AG04449 (cell line): ENCODE measurements at places on chromosomes 5 and 9.

GRCh38 chr9:34985311-34985899 lies 4.1 kb upstream of the DNAJB5 start:
- no peak for DNase-seq

- DNase-seq = no peak
These were observed 87.7 kb downstream of the ANGPTL2 start for GRCh38 chr9:127034691-127035090.

- no peak for DNase-seq
These were observed 2.9 kb downstream of the HTR1A start for GRCh38 chr5:63959177-63959982.

DNA sequence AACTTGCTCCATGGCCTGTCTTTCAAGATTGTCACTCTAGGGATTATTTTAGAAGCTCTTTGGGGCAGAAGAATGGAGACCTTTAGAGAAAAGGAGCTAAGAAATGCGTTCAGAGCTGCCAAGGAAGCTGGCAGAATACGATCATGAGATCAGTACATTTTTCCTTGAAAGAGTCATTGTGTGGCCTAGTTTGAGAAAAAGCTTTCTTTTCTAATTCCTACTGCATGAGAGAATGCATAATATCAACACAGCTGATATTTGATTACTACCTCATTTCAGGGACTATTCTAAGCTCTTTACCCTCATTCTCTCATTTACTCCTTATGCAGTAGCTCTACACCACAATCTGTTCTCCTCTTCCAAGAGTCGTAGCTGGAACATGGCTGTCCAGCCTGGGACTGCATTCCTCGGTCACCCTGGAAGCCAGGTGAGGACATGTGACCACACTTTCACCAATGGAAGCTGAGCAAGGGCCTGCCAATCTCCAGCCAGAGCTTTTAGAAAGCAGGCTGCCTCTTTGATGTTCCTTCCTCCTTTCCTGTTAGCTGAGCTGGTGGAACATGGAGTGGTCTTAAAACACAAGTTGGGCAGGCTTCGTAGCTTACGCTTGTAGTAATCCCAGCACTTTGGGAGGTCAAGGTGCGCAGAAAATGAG lies 99.3 kb upstream of the LHFPL2 start:
- peak; percentile 76 for DNase-seq

GRCh38 chr5:165309446-165309845 lies 1804.0 kb downstream of the MAT2B start:
- DNase-seq = no peak

DNA sequence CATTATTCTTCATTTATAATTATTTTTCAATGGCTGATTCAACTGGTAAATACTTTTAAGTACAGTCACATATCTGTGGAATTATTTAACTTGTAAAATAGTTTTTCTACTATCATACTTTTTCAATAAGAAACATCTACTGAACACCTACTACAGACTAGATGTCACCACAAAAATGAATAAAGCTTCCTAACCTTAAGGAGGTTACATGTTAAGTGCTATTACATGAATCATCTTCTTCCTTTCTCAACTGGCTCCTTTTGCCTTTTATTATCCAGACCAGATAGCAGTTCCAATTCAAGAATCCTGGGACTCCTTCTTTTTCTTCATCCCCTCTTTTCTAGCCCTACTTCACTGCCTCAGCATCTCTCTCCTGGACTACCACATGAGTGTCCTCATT lies 4.7 kb downstream of the PGGT1B start:
- DNase-seq = no peak

- DNase-seq = no peak
These were observed 3.7 kb upstream of the FAM78A start for GRCh38 chr9:131279863-131280570.

DNA sequence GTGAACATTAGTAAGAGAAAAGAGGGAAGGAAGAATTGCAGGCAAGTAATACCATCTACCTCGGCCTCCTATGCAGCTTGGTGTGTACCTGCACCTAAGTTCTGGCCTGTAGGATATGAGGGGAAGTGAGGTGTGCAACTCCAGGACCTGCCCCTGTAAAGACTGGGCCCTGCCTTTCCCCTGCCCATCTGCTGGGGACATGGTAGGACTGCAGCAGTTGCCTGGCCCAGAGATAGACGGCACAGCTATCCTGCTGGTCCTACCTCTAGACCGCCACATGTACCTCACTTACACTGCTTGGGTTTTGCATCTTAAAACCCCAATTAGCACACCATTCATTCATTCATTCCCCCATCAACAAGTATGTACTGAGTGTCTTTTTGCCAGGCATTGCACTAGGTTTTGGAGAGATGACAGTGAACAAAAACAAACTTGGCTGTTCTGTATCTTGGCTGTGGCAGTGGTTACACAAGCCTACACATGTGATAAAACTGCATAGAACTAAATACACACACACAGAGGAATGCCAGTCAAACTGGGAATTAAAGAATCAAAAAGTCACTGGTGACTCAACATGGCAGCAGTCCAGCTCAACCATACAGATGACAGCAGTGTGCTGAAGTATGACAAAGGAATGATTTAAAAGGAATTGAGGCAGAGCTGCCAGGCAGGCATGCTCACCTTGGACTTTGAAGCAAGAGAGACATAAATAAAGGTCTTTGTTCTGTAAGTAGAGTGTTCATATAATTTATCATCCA lies 23.3 kb upstream of the MGAT1 start:
- DNase-seq = no peak

DNA sequence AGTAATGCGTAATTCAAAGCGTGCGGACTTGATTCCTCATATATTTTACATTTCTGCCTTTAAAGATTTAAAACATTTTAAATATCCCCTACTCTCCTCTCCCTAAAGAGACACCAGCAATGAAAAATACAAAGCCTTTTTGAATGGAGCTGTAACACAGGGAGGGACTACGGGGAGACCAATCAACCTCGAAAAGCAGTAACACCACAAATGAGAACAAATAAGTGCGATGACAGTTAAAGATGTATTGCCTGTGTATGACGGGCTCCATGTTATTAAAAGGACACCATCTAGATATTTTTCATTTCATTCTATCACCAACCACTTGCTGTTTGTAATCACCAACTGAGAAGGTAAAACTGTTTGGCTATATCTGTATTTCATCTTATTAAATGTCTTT lies 230.3 kb upstream of the TBCA start:
- DNase-seq = no peak

- no peak for DNase-seq
These were observed 10.8 kb upstream of the PRRC2B start for GRCh38 chr9:131382850-131383729.

DNA sequence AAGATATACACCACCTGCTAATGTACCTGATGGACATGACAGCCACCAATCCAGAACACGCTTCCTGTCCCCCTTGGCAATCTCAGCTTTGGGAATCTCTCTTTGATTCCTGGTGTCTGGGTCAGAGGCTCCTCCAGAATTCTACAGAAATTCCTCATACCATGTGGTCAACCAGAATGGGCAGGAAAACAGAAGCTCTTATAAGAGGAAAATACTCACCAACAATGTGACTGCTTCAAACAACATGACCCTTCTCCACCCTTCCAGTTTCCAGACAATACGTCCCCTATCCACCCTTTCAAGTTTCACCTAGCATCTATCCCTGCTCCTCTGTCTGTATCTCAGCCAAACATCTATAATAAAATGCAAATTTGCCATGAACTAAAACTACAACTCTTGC lies 247.2 kb downstream of the DENND1A start:
- no peak for DNase-seq

- no peak for DNase-seq
These were observed 106.9 kb upstream of the COL5A1 start for GRCh38 chr9:134534661-134535080.

- peak; percentile 54 for DNase-seq
These were observed 70.8 kb downstream of the RAB24 start for GRCh38 chr5:177232761-177233160.

GRCh38 chr9:133979273-133979920 lies 12.7 kb downstream of the VAV2 start:
- DNase-seq = no peak

DNA sequence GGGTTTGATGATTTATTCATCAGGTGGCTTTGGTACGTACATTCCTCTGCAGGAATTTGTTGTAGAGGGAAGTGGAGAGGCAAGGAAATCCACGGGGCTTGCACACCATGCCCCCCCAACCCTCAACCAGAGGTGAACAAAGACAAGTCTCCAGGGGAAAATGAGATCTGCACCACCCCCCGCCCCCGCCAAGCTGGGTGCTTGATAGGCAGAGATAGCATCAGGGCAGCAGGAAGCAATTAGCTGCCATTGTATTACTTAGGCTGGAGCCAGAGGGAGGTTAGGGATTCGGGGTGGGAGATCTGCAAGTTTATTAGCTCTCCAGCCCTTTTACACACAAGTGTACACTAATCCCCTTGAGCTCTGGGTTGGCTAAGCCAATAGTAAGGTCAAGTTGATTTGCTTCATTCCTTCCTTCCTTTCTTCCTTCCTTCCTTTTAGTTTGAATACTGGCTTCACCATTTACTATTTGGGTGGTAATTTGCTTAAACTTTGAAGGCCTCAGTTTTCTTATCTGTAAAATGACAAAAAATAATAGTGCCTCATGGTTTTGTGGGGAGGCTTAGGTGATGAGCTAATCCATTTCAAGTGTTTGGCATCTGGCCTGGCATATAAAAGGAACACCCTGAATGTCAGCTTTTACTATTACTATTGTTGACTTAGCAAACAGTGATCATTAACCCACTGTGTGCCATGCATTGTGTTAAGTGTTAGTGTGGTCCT lies 34.1 kb downstream of the SPRY4 start:
- no peak for DNase-seq

DNA sequence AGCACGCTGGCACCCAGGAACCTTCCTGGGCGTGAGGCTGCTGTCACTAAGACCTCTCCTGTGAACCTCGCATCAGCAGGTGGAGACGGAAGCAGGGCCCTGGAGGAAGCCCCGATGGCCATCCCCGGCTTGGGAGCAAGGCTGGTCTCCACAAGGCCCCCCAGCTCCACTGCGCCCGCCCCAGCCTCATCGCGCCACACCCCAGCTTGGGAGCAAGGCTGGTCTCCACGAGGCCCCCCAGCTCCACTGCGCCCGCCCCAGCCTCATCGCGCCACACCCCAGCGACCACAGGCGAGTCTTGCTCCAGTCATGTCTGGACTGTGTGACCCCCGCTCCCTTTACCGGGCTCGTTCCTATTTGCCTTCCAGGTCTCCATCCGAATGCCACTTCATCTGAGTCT lies 11.0 kb downstream of the QSOX2 start:
- DNase-seq = no peak

DNA sequence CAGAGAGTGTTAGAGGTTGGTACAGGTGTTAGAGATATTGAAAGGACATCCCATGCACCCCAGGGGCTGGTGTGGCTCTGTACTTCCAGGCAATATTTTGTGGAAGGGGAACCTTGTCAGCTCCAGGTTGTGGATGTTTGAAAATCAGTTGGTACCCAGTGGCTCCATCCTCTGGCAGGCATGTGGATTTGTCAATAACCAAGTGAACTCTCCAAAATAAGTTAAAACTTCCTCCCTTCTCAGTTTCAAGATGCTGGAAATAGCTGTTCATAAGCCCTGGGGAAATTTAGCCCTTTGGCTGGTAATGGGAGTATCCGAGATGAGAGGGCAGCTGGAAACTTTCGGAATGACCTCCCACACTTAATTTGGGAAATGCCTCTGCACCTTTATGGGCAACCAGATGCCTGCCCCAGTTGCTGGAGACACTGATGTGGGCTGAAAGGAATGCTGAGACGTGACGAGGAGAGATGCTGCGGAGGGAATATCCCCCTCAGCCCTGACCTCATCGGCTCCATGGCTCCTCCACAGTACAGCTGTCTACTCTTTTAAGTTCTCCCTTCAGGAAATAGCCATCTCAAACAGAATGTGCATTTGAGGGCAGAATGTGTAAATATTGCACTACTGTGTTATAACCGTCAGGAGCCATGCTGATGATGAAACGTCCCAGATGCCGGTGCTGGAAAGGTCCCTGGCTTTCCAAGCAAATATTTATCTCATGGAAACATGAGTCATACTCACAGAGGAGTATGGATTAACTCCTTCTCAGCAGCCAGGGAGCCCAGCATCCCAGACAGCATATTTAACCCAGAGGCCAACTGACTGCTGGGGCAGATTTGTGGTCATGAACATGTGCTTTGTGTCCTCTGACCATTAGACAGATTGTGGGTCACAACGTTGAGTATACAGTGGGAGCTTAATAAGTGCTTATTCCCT lies 29.5 kb downstream of the TGFBI start:
- peak; percentile 99 for DNase-seq

- no peak for DNase-seq
These were observed 251.2 kb upstream of the IRX4 start for GRCh38 chr5:2133936-2134335.

GRCh38 chr5:126516852-126517251 lies 78.2 kb downstream of the ALDH7A1 start:
- no peak for DNase-seq

DNA sequence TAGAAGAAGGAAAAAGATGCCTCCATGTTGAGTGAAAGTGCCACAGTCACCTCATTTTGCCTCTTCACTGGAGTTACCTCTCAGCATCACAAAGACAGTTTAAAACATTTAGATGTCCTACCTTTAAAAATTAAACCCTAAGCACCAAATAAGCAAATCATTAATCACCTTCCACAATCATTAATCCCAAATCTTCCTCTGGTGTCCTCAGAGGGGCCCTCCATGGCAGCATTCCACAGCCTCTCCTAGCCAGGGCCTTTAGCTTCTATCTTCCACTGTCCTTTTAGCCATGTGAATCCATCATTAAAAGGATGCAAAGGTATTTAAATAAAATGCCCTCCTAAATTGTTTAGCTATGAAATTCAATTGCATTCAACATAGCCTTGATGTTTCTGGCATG lies 310.8 kb downstream of the PDE4D start:
- DNase-seq = no peak

DNA sequence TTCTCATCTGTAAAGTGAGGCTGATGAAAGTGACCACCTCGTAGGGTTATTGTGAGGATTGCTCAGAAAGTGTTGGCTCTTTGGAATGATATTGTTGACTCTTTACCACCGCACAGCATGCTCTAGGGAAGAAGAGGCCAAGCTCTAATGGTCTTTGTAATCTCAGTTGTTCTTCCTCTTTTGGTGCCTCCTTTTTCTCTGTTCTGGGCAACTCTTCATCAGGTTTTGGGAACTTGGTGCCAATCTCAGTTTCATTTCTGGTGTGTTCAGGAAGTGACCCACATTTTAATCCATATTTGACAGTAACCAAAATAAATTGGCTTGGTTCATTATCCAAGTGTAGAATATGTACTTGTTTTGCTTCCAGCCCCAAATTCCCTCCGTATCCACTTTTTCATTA lies 25.1 kb downstream of the ARHGAP26 start:
- no peak for DNase-seq

GRCh38 chr9:113223963-113224362 lies 2.6 kb downstream of the SLC31A1 start:
- peak; percentile 47 for DNase-seq

DNA sequence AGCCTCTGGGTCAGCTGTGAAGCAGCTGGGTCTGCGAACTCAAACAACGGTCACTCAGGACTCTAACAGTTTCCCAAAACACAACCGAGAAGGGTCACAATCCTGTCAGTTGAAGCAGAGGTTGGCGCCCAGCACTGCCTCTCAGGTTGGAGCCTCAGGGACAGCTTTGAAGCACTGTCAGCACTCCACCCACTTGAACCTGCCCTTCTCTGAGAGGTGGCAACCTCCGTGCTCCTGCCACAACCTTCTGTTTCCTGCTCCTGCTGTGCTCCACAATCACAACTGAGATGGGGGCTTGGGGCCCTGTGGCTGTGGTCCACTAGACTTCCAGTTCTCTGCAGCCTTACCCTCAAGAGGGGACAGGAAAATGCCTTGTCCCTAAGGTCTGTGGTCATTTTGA lies 21.7 kb upstream of the LCP2 start:
- no peak for DNase-seq
